ENCODE measurements at places on chromosomes 12 and 14.

- no peak for DNase-seq
These were observed 171.7 kb downstream of the SLC5A8 start for GRCh38 chr12:101038289-101038871.

DNA sequence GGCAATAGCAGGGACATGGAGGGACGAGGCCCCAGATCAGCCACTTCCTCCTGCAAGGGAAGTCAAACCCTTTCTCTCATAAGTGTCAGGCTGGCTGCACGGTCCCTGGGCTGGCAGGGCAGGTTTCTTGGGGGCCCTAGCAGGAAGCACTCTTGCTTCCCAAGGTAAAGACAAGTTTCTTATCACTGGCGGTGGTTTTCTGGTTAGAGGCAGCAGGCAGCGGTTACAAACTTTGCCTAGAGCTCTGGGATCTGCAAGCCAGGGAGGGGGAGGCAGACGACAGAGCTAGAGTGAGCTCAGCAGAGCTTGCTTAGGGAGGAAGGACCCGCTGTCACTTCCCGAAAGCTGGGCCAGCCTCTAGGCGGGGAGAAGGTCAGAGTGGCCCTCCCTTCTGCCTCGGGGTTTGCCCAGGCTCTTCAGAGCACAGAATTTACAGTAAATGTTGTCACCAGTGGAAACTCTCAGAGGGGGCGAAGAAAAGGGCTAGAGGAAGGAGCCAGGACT, 20.4 kb downstream of the BATF start:
- DNase-seq: peak; percentile 78

DNA sequence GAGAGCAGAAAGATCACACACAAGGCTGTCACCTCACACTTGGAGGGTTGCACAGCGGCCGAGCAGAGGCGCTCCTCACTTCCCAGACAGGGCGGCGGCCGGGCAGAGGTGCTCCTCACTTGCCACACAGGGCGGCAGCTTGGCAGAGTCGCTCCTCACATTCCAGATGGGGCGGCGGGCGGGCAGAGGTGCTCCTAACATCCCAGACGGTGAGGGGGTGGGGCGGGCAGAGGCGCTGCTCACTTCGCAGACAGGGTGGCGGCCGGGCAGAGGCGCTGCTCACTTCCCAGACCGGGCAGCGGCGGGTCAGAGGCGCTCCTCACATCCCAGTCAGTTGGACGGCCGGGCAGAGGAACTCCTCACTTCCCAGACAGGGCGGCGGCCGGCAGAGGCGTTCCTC, 9.1 kb downstream of the TMBIM4 start:
- DNase-seq: no peak

GRCh38 chr14:59787045-59787674, 83.4 kb downstream of the RTN1 start:
- no peak for DNase-seq

DNA sequence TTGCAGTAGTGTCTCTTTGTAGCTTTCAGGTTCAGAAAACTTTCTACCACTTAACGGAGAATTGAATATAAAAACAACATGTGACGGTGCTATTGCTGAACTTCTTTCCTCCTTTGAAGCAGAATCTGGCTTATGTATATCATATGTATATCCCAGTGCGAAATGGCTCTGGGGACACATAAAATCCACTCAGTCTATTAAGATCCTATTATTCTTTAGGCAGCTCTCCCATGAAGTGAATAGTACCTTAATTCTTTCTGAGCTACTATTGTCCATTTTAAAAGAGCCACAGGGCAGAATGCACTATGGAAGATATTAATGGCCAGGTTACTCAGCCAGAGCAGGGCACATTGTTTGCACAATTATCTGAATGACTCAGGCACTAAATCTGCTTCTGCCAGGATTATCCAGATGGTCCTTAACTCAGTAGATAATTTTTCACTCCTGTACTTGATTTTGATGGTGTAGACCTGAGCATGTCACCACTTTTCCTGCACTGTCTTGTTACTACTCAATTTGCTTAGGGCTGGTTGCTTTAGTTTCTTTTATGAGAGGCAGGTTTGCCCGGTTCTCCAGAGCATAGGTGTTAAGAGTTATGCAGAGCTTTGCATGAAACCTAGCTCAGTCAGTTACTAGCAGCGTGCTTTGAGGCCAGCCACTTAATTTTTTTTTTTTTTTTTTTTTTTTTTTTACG, 5.5 kb downstream of the CNTN1 start:
- DNase-seq: no peak

DNA sequence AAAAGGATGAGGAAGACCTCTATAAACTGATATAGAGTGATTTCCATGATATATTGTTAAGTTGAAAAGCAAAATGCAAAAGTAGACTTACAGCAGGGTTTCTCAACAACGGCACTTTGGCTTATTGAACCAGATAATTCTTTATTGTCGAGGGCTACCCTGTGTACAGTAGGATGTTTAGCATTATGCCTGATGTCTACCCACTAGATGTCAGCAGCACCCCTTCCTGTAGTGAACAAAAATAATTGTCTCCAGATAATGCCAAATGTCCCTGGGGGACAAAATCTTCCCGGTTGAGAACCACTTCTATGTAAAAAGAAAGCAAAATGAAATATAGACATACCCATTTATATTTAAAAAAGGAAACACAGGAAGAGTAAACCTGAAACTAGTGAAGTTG, 32.4 kb downstream of the ABCD2 start:
- peak; percentile 49 for DNase-seq

DNA sequence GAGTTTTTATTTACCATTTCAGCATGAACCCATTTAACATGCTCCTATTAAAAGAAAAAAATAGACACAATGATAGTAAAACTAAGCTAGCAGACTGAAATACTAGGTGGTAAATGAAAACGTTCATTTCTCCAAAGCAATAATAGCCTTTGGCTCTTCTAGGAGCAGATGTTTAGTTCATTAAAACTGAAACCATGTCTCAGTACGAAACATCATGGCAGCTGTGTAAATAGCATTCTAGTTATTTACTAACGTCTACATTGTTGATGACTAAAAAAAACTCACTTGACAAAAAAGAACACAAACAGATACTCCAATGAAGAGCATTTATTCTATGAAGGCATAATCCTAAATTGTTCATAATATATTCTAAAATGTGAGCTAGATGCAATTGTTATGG, 17.9 kb downstream of the RECQL start:
- DNase-seq: no peak

DNA sequence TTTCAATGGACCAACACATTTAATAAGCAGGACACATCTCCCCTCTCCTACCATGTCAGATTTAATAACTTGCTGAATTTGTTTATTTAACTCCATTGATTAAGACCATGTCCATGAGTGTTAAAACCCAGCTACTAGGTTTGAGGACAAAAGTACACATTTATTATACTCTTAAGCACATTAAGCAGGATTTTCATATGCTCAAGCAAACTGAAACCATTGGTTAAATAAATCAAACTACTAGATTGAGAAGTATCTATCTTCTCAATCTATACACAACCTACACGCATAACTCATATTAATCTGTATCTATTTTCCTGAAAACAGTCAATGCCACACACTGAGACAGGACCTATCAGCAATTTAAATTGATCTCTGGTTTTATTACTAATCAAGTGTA, 85.2 kb downstream of the KITLG start:
- DNase-seq: no peak

DNA sequence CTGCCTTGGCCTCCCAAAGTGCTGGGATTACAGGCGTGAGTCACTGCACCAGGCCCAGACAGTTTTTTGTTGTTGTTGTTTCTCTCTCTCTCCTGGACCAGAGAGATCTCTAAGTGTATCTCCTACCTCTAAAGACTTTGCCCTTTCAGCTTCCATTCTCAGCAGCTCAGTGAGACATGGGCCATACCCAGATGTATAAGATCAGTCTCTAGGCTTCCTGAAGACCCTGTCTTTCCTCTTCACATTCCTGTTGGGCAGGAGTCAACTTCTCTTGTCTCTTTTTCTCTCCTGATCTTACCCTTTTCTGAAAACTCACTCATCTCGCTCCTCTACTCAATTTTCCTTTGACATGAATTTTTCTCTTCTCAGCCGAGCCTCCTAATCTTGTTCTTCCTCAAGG, 42.0 kb downstream of the KCNK13 start:
- no peak for DNase-seq

GRCh38 chr14:82549306-82549990, 1015.8 kb upstream of the SEL1L start:
- DNase-seq: no peak

DNA sequence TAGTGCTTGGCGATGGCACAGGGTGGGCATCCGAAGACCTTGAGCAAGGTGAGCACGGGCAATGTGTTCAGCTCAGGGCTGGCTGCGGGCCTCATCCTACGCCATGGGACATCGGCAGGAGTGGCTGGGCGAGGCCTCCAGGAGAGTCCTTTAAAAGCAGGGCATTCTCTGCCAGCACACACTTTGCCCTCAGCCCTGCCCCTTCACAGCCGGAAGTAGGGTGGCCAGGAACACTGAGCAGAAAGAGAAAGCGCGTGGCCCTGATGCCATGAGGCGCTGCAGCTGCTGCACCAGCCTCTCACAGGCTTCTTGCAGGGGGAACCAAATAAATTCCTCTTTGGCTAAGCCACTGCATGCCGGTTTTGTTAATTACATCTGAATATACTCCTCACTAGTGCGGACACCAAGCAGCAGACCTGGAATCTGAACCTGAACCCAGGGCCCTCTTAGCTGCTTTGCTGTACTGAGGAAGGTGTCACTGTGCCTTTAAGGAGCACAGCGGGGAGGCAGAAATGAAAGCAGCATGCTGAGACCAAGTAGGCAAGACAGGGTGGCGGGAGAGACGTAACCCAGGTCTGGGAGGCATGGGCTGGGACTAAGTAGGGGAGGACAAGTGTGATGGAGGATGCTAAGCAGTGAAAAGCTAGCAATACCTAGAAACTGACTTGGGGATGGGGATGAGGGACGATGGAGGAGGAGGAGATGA, 155.2 kb downstream of the TTC7B start:
- DNase-seq: no peak
